ENCODE measurements at places on chromosomes 7 and 10.

- no peaks in the 10 kb centered on the region for H3K27me3 ChIP-seq
- H3K27ac ChIP-seq: no peak overlapping the region
- DNase-seq: no peak
- H3K36me3 ChIP-seq: no peaks in the 10 kb centered on the region
Measured at GRCh38 chr7:5442757-5443305, 19.2 kb upstream of the TNRC18 start.

- no peak for DNase-seq
- H3K4me3 ChIP-seq: no peak overlapping the region
- peaks cover 16% of the 10 kb centered on the region for H3K4me1 ChIP-seq
- H3K36me3 ChIP-seq: peaks cover 13% of the 10 kb centered on the region
- no peaks in the 10 kb centered on the region for H3K27me3 ChIP-seq
Measured at GRCh38 chr10:62079885-62080559, 178.5 kb downstream of the ARID5B start.

DNA sequence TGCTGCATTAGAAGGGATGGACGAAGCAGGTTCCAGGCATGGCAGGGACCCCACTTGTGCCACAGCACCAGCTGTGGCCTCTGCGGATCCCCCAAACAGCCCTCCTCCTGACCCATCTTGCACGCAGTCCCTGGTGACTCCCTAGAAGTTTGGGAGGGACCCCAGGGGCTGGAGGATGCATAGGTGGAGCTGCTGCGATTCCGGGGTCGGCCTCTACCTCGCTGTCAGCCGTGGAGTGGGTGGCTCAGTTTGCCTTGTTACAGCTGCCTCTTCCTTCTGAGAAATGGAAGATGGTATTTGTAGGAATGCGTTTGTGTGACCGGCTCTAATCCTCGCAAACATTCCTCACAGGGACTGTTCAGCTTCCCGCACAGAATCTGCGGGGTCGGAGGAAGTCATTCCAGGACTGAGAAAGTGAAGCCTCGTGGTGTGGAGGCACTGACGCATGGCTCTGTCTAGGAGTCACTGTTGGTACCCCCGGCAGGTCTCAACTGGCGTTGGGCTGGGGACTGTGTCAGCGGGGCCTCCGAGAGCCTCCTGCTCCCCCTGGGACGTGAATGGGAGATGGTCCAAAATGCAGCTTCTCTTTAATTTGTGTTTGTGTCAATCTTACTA, 17.5 kb downstream of the PWWP2B start:
- H3K27me3 ChIP-seq: no peaks in the 10 kb centered on the region
- no peak overlapping the region for H3K4me3 ChIP-seq
- peaks cover 4% of the 10 kb centered on the region for H3K36me3 ChIP-seq
- no peak for DNase-seq

GRCh38 chr10:72134785-72135767, 46.7 kb upstream of the SPOCK2 start:
- no peak overlapping the region for H3K27ac ChIP-seq
- no peaks in the 10 kb centered on the region for H3K27me3 ChIP-seq
- no peaks in the 10 kb centered on the region for H3K36me3 ChIP-seq

DNA sequence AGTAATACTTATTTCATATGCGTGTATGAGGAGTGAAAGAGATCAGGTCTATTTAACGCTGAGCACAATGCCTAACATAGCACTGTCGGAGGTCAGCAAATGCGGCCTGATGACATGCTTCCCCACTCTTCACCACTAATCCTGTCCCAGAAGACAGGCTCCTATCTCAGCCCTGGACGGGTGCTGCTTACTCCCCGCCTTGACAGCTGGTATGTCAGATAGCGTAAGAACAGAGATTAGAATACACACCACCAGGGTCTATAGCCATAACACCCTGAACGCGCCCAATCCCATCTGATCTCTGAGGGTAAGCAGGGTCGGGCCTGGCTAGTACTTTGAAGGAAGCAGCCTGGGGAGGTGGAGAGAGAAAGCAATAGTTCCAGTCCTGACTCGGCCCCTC, 32.3 kb upstream of the TM9SF3 start:
- H3K27me3 ChIP-seq: no peaks in the 10 kb centered on the region
- no peak for DNase-seq
- H3K27ac ChIP-seq: no peak overlapping the region
- H3K4me3 ChIP-seq: no peak overlapping the region

GRCh38 chr7:151759591-151760042, 117.3 kb downstream of the PRKAG2 start:
- peak; percentile 31 for DNase-seq
- no peak overlapping the region for H3K4me3 ChIP-seq
- H3K36me3 ChIP-seq: no peaks in the 10 kb centered on the region
- H3K27ac ChIP-seq: no peak overlapping the region
- no peaks in the 10 kb centered on the region for H3K27me3 ChIP-seq

GRCh38 chr10:124737708-124738107, 6.5 kb downstream of the FAM53B start:
- DNase-seq: no peak
- peaks cover 96% of the 10 kb centered on the region for H3K4me1 ChIP-seq
